Fibroblast of mammary gland (primary cell): ENCODE measurements at places on chromosomes 1 and 21.

DNA sequence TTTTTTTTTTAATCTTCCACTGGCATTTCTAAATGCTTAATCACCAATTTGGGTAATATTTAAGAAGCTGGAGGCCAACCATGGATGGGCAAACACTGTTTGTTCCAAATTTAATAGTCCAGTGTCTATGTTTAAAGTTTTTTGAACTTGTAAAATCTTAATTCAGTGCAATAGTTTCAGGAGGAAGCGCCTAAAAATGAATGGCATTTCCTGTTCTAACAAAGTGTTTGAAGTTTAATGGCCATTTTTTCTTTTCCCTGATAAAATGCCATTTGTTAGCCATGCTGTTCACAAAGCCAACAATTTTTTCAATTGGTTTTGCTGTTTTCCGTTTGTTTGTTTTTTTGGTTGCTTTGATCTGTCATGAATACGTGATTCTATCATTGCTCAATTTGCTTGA is 552.1 kb downstream of the LMO4 start:
- no peak for DNase-seq

DNA sequence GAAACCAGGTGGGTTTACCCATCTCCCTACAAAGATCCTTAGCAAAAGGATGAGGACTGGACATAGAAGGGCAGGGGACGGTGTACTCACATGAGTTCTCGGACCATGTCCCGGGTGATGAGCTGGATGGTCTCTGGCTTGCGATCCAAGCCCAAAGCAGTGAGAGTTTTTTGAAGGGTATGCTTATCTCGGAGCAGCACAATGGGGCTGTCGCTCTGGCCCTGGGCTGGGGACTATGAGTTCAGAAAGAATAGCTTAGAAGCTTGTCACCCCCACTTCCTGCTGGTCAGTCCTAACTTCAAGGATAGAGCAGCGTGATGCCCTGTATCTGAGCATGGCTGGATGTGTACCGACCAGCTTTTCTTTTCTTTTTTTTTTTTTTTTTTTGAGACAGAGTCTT is 9.6 kb downstream of the CFAP45 start:
- DNase-seq: no peak

DNA sequence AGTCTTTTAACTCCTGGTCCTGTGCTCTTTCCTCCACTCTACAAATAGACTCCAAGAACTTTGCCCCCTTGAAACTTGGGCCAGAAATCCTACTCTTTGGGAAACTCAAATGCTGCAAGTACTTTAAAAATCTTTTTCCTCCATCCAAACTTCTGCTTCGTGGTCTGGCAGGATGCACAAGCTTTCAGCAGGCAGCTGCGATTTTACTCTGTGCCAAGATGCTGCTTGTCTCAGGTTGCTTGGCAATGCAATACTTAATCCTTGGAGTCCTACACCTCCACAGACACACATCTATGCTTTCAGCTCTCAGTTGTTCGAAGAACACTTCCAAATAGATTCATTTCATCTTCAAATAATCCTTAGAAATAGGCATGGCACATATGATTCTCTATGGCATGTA is 435.3 kb upstream of the USP24 start:
- no peak for DNase-seq

DNA sequence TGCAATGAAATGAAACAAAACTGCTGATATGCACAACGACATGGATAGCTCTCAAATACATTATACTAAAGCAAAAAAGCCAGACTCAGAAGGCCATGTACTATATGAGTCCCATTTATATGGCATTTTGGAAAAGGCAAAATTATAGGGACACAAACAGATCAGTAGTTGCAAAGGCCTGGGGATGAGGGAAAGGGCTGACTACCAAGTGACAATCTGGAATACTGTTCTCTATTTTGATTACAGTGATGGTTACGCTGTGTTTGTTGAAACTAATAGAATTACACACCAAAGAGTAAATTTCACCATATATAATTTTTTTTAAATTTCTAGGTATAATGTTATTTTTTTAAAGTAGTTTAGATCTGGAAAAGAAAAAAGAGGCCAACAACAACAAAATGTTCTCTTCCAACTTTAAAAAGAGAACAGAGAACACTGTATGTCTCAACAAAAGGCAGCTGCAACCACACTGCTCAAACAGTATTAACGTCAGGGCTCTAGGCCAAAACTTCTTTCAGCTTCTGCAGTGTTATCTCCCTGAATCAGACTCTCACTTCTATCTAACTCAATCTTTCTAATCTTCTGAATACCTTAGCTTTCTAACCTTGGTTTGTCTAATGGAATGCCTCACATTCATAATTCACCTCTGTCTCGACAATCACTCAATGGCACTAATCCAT is 75.8 kb downstream of the FOXJ3 start:
- peak; percentile 62 for DNase-seq

DNA sequence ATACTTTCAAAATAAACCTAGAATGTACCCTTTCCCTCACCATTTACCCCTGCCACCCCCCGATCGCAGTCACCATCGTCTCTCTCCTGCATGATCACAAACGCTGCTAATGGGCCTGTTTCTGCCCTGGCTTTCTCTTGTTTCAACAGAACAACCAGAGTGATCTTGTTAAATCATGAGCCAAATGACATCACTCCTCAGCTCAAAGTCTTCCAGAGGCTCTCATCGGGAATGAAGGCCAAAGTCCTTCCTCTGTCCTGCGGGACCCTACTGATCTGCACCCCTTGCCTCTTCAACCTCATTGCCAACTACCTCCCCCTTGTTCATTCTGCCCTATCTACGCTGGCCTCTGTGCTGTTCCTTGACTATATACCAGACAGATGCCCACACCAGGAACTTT is 39.4 kb upstream of the PTGFRN start:
- peak; percentile 11 for DNase-seq

DNA sequence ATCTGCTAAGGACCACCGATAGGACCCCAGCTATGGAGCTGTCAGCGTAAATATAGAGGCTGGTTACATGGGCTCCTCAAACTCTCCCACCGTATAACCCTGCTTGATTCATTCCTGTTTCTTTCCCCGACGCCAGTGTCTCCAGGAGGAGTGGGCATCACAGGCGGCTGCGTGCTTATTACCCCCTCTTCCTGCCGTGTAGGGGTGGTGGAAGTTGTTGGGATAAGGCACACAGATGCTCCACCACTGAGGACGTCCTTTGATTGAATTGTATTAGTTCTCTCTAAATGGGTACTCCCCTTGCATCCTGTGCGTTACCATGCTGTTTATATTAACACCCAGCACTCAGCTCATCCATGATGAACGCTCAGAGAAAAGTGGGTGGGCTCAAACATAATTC is 104.6 kb downstream of the ZBTB18 start:
- DNase-seq: no peak

DNA sequence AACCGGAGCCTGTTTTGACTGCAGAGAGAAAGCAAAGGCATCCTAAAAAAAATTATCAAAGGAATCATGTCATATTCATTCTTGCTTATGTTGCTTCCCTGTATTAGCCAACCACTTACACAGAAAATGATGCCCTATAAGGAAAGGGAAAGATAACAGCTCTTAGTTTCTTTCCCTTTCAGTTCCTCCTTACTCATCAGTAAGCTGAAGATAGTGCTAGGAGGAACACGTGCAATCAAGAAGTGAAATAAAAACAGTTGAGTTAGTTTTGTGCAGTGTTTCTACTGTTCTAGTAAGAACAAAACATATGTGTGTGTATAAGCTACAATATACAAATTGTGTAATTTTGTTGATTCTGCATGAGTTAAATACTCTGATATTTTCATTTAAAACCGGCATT is 45.3 kb upstream of the MTF2 start:
- no peak for DNase-seq

GRCh38 chr1:23524716-23525401 is 6.2 kb downstream of the E2F2 start:
- no peak for DNase-seq

- DNase-seq: no peak
Measured at GRCh38 chr1:8362701-8363101, 44.8 kb downstream of the SLC45A1 start.

DNA sequence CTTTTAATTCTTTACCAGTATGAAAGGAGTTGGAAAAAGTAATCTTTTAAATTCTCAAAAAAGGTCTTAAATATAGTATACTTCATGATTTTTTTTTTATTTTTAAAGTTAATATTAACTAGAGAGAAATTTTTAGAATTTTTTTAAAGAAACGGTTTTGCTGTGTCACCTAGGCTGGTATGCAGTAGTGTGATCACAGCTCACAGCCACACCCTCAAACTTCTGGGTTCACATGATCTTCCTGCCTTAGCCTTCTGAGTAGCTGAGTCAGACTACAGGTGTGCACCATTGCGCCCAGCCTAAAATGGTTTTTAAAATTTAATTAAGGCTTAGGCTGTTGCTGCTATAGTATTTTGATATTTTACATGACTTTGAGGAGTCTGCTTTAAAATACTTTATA is 52.4 kb downstream of the TLCD4 start:
- DNase-seq: no peak

DNA sequence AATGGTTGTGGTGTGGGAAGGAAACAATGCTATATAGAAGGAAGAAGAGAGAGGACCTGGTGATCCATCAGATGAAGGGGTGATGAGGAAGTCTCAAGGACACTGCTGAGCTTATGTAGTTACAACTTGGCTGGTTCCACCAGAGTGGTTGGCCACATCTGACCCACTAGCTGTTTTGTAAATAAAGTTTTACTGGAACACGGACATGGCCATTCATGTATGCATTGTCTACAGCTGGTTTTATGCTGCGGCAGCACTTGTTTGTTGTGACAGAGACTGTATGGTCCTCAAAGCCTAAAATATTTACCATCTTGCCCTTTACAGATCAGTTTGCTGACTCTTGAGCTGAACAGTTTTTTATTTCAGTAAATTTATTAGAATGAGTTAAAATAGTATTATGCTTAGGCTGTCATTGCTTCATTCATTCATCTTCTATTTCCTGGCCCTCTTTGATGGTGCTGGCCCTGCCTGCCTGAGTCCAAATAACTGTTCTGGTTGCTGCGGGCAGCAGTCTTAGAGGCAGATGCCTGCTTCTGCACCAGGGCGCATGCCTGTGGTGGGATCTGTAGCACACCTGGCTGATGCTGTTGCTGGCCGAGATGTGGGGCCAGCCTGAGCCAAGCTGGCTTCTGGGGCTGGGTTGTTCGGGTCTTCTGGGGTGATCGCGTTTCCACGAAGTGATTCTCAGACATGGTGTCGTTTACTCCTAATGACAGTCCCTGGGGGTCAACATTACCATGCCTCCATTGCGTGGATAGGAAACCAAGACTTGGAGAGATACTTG is 61.4 kb upstream of the WNT4 start:
- DNase-seq: no peak

- DNase-seq: no peak
Measured at GRCh38 chr1:220207411-220207810, 64.8 kb downstream of the RAB3GAP2 start.

- no peak for DNase-seq
Measured at GRCh38 chr1:233252441-233252840, 43.1 kb downstream of the PCNX2 start.

- DNase-seq: peak; percentile 6
Measured at GRCh38 chr1:76496871-76497270, 370.4 kb upstream of the ST6GALNAC5 start.

GRCh38 chr1:33234588-33234990 is 21.7 kb upstream of the ZNF362 start:
- no peak for DNase-seq

DNA sequence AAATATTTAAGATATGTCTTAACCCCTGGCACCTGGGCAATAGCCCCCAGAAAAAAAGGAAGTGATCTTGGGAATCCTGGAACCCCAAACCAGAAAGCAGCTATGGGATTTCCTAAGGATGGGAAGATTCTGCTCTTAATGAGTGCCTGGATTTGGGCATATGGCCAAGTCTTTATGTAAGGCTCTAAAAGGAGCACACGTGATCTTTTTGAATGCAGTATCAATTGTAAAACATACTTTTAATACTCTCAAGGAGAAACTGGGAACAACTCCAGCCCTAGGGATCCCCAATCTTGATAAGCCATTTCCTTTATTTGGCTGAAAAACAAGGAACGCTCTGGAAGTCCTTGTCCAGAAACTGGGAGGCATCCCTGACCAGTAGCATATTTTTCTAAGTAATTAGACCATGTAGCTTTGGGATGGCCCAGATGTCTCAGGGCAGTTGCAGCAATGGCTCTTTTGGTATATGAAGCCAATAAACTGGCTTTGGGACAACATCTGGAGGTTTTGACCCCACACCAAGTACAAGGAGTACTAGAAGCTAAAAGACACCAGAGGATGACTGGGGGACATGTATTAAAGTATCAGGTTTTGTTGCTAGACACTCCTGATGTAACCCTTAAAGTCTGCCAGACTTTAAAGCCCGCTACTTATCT is 80.9 kb upstream of the KIAA0040 start:
- DNase-seq: no peak

DNA sequence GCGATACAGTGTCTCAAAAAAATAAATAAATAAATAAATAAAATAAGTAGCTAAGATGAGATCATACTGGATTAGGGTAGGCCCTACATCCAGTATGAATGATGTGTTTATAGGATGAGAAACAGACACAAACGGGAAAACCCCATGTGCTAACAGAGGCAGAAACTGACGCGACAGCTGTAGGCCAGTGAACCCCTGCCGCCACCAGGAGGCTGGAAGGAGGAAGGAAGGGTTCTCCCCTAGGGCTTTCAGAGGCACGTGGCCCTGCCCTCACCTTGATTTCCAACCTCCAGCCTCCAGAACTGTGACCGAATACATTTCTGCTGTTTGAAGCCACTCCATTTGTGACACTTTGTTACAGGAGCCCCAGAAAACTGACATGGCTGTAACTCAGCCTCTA is 38.5 kb downstream of the CHD5 start:
- DNase-seq: no peak

DNA sequence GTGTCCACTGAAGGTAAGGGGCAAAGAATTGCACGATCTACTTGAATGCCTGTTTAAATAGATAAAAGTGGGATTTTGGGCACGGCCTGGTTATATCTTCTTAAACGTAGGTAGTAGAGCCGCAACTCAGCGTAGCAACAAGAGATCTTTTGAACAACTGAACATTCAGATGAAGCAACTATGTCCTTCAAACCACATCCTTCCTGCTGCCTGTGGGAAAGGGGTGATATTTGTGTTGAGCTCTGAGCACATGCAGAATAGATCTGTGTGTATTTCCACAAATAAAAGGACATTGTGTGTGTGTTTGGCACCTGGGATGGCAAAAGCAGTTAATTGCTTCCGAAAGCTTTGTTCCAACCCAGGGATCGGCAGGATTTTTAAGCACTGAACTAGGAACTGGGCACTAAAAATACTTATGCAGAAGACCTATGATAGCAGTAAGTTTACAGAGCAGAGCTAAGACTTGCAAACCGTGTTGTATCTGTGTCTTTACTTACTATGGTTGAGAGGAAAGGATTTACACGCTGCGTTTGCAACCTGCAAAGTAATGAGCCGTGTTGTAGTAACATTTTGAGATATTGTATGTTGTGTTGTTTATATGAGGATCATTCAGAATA is 333.4 kb downstream of the CHRM3 start:
- DNase-seq: no peak

- no peak for DNase-seq
Measured at GRCh38 chr1:19014765-19015164, 58.3 kb upstream of the IFFO2 start.
